Stimulated activated CD8-positive, alpha-beta memory T cell treated with anti-CD3 and anti-CD28 coated beads, Interleukin-12 subunit alpha, Interleukin-12 subunit beta, amount 100 ng/mL, for 4 hours (primary cell): ENCODE measurements at places on chromosomes 6 and 20.

- DNase-seq: no peak
Measured at GRCh38 chr6:138576313-138576712, 77.0 kb upstream of the NHSL1 start.

GRCh38 chr20:939606-940005, 23.5 kb upstream of the ANGPT4 start:
- no peak for DNase-seq

DNA sequence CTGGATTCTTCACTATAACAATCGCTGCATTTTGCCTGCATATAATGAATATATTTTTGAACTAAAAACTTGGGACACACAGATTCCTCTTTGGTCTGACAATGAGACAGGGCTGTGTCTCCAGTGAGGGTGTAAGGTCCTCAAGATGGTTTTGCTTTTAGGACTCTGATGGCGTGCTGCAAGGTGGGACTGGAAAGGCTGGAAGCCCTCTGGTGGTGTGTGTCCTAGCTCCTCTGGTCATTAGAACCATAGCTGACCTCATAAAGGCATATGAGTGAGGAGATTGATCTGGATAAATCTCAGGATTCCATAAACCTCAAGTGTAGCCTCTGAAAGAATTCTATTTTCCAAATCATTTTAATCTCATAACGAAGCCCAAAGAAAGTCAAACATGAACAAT, 108.4 kb upstream of the ASF1A start:
- DNase-seq: no peak

GRCh38 chr6:32659856-32660595, 6.4 kb downstream of the HLA-DQB1 start:
- no peak for DNase-seq

DNA sequence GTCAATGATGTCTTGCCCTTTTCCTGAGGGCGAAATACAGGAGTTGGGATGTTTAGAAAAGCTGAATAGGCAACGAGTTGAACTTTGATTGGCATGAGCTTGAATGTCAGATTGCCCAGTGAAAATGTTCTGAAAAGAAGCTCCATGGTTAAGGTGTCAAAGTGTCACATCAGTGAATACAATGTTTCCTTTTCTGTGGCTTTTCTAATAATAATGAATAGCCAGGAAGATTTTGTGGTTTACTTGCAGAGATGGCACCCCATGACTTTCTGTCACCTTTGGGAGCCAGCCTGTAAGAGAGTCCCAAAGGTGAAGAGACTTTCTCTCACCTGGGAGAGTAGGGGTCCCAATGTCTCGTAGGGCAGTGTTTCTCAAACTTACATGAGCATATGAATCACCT, 119.2 kb downstream of the KCNQ5 start:
- DNase-seq: no peak

DNA sequence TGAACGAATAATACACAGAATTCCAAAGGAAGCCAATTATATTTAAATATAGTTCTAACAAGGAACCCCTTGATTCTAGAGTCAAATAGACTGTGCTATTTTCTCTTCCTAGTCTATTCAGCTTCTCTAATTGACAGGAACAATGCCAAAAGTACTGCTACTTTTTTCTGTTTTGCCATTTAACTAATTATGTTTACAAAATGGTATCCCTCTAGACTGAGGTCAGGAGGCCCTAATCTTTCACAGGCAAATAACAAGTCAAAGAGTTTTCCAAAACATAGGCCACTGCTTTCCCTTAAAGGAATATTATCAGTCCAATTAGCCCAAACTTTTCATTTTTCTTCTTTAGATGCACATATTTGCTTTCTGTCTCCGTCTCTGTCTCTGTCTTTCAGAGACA, 539.3 kb downstream of the RFPL4B start:
- DNase-seq: no peak

DNA sequence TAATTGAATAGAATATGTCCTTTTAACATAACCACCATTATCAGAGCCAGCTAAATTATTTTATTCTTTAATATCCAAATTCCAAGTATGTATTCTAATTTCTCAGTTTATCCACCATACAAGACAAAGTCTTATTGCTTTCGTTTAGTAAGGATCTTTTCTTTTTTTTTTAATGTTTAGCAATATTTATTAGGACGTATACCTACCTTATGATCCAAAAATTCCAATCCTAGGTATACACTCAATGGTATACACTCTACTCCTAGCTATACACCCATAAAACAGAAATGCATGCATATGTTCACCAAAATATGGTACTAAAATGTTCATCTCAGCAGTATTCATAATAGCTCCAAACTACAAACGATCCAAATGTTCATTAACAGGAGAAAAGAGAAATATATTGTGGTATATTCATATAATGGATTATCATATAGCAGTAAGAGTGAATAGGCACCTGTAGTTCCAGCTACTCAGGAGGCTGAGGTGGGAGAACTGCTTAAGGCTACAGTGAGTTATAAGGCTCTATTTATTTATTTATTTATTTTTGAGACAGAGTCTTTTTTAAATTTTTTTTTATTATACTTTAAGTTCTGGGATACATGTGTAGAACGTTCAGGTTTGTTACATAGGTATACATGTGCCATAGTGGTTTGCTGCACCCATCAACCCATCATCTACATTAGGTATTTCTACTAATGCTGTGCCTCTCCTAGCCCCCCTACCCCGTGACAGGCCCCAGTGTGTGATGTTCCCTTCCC, 17.3 kb downstream of the TNFAIP3 start:
- DNase-seq: no peak

- DNase-seq: no peak
Measured at GRCh38 chr20:15515691-15516090, 1057.6 kb downstream of the KIF16B start.

- DNase-seq: no peak
Measured at GRCh38 chr6:166955121-166955864, 1.1 kb downstream of the RNASET2 start.
